ENCODE measurements at places on chromosomes 12 and 14.

GRCh38 chr12:19139615-19140194 is 10.2 kb downstream of the PLEKHA5 start:
- DNase-seq = no peak

DNA sequence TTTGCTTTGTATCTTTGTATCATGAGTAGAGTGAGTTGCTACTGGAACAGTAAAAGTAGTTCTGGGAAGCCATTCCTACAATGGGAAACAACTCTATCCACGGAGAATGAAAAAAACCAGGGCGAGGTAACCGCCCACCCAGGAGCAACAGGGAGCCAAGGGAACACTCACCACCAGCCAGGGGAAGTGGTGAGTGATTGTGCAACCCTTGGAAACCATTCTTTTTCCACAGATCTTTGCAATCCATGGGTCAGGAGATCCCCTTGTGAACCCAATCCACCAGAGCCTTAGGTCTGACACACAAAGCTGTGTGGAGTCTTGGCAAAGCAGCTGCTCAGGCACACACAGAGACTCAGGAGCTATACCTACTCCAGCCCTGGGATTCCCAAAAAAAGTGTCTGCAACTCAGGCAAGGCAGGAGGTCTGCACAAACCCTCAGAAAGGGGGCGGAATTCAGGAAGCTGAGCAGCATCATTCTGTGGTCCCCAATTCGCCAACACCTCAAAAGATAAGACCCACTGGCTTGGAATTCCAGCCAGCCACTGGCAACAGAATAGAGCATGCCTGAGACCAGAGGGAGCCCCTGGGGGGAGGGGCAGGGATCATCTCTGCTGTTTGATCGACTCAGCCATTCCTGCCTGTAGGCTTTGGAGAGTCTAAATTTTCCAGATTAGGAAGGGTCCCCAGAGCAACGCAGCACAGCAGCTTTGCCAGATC is 52.1 kb upstream of the PPFIA2 start:
- no peak for DNase-seq

GRCh38 chr12:89882050-89882449 is 173.4 kb upstream of the ATP2B1 start:
- no peak for DNase-seq

- no peak for DNase-seq
Measured at GRCh38 chr12:31867292-31867691, 91.9 kb upstream of the RESF1 start.

DNA sequence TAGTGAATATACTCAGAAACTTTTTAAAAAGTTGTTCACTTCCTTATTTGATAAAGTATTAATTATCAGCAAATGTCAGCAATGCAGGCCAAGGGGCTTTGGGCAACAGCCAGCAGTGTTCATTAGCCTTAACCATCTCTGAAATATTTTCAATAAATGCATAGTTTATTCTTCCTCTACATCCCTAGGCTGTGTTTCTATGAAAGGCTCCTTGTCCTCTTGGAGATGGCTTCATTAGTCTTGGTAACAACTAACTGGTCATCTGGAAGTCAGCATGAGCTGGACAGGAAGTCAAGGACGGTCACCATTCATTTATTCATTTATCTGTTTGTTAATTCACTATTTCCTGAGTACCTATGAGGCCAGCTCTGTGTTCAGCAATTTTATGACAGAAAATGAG is 124.0 kb upstream of the TMEM132D start:
- DNase-seq = no peak

- DNase-seq = no peak
Measured at GRCh38 chr12:22935501-22935900, 310.5 kb downstream of the ETNK1 start.

DNA sequence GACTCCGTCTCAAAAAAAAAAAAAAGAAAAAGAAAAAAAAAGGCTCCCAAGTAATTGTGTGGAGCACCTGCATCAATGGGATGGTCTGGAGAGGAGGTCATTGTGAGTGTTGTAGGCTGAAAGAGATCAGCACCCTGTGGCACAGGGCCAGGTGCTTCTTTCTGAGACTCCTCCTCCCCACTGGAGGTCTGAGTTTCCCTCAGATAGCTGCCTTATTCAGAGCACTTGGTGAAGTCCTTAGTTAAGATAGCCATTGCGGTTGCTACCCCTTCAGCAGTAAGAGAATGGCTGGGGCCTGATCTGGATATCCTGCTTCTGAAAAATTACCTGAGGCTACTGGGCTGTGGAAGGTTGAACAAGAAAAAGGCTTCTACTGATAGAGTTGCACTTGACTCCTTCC is 69.8 kb downstream of the ANO6 start:
- no peak for DNase-seq

- no peak for DNase-seq
Measured at GRCh38 chr12:121894633-121895032, 6.0 kb downstream of the PSMD9 start.

- DNase-seq = no peak
Measured at GRCh38 chr12:116376354-116377193, 99.1 kb upstream of the MED13L start.

- no peak for DNase-seq
Measured at GRCh38 chr12:124704619-124705018, 137.2 kb upstream of the NCOR2 start.

GRCh38 chr12:14619741-14620501 is 52.2 kb upstream of the PLBD1 start:
- DNase-seq = no peak

GRCh38 chr14:103576371-103577024 is 13.7 kb downstream of the COA8 start:
- no peak for DNase-seq

GRCh38 chr12:116642106-116642505 is 82.9 kb downstream of the MAP1LC3B2 start:
- no peak for DNase-seq

GRCh38 chr14:68627050-68627867 is 165.6 kb downstream of the ZFP36L1 start:
- DNase-seq = no peak
